IMR-90 (cell line): ENCODE measurements at places on chromosomes 11 and 22. TPM values are rescaled to one million over a fixed set of nuclear protein-coding genes. Genes with fewer than 3 reads are reported as not detected.

DNA sequence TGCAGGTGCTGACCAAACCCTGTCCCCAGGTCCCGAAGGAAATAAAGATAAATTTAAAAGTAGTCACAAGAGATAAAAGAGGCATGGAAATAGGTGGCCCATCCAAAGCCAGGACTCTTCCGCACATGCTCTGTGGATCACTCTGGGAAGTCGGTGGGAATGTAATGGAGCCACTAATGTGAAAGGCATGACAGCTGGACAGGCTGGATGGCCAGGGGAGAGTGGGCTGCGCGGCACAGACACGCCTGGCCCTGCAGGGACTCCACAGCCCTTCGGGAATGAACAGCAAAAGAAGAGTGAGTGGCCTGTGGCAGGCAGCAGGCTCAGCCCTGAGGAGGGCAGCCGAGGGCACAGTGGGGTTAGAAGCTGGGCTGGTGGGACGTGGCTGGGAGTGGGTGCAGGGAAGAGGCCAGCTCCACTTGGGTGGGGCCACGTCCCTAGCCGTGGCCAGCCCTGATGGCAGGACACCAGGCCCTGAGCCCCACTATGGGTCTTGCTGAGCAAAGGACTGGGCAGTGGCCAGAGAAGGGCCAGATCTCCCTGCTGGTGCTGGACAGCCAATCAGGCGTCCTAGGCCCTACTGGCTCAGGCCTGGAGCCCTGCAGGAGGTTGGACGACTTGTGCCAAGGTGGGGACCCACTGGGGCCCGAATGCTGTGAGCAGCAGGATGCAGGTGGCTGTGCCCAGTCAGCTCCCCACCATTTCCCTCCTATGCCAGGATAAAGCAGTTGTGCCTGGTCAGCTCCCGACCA, 31.3 kb upstream of the GNB1L start:
- DNase-seq = no peak

Gene SLC22A9
- not detected in 2 replicates for total RNA-seq

Gene MMP27
- not detected in 2 replicates for total RNA-seq

- no peak for DNase-seq
Observed at GRCh38 chr22:49299821-49300231, 527.8 kb downstream of the BRD1 start.

DNA sequence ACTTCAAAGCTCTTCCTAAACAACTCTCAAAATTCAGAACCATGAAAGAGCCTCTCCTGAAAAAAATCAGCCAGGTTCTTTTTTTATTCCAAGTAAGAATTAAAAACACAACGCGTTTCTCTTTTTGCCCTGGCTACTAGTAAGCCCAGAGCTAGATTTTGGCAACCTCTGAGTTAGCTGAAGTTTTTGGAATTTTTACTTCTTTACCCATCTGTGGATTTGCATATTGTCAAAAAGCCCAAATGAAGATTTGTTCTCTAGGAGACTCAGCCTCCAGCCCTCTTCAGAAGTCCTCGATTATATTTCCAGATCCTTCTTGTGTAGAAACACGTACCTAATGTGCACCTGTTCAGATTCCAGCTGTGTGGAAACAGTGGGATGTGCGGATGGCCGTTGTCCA, 517.9 kb downstream of the TBC1D22A start:
- DNase-seq = no peak

DNA sequence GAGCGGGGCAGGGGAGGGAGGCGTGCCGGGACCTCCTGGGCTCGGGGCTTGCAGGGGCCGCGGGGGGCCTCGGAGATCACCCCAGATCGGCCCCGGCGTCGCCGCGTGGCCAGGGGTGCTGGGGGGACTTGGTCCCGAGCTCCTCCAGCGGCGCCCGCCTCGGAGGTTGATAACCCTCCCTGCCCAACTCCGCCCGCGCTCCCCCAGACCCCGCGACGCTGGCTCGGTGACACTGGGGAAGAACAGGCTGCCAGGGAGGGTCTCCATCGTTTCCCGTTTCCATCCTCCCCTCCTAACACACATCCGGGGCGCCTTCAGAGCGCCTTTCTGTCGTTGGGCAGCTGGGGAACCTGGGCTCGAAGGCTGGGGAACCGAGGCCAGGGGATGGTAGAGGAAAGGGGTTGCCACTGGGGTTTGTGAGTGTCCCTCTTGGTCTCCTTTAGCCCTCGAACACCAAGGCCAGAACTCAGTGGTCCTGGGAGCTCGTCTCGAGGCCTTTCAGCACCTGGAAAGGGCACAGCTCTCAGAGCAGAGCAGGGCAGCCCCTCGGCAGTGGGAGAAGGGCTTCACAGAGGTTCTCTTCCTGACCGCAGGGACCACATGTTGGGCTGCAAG, 431 bp downstream of the SLC37A2 start:
- no peak for DNase-seq

Gene GRIK4
- total RNA-seq = under 0.01 and 0.18 TPM in 2 replicates

GRCh38 chr11:64382586-64382985, 23.6 kb downstream of the RPS6KA4 start:
- DNase-seq = no peak

DNA sequence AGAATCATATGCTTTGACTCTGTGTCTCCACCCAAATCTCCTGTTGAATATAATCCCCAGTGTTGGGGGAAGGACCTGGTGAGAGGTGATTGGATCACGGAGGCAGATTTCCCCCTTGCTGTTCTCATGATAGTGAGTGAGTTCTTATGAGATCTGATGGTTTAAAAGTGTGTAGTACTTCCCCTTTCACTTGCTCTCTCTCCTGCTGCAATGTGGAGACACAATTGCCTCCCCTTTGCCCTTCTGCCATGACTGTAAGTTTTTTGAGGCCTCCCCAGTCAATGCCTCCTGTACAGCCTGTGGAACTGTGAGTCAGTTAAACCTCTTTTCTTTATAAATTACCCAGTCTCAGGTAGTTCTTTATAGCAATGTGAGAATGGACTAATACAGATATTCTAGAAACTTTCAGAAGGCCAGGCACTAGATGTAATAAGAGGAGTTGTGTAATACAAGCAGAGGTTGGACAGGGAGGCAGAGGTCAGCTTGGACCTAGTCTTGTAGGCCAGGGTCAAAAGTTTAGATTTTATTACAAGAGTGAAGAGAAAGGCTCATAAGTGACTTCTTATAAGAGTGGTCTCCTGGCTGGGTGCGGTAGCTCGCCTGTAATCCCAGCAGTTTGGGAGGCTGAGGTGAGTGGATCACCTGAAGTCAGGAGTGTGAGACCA, 9.3 kb upstream of the SERPING1 start:
- no peak for DNase-seq

GRCh38 chr22:20803696-20804324, 29.9 kb downstream of the SERPIND1 start:
- peak; percentile 44 for DNase-seq

GRCh38 chr11:92524542-92524941, 299.9 kb downstream of the FAT3 start:
- DNase-seq = no peak

DNA sequence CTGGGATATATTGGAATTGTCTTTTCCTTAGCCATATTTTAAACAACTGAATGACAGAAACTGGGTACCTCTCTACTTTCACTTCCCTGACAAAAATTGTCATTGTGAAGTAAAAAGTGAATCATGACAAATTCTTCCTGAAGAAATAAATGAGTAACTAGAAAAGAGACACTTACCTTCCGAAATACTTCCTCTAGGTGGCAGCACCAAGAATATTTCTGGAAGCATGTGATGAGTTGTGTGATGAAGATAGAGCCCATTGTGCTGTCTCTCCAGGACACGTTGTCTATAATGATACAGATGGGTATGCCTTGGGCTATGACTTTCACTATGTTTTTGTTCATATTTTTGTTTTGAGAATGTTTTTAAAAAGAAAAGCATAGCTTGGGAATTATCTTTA, 21.5 kb downstream of the CASP4 start:
- peak; percentile 59 for DNase-seq

DNA sequence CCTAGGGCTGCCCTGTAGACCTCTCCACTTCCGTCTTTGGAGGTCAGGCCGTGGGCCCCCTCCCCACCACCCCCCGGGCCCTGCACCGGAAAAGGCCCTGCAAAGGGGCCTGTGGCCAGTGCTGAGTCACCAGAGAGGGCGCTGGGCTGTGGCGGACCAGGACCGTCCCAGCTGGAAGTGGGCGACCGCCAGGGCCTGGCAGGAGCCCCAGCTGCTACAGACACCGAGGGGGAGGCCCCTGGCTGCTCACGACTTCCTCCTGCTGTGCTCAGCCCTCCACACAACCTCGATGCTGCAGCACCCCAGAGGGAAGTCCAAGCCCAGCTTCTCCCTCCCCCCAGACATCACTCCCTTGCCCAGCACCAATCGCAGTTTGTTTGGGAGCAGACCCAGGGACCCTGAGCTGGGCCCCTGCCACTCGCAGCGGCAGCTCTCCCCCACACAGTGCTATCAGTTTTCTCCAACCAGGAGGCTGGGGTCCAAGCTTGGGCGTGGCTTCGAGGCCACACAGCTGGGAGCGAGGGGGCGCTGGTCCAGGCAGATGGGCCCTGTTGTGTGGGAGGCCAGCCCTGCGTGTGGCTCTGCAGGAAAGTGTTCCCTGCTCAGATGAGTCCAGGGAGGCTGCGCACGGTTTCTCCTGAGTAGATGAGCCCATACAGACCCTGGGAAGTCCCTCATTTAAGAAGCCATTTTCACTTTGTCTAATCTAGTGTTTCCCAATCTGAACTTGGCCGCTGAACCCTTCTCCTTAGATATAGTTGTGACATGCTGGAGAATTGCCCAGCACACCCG, 5.6 kb upstream of the SH3BP1 start:
- DNase-seq = peak; percentile 92

Gene ARHGAP20
- 2.5 and 2.8 TPM in 2 replicates for total RNA-seq

GRCh38 chr11:15453211-15453765, 338.6 kb downstream of the INSC start:
- no peak for DNase-seq

Gene ART1
- not detected in 2 replicates for total RNA-seq

DNA sequence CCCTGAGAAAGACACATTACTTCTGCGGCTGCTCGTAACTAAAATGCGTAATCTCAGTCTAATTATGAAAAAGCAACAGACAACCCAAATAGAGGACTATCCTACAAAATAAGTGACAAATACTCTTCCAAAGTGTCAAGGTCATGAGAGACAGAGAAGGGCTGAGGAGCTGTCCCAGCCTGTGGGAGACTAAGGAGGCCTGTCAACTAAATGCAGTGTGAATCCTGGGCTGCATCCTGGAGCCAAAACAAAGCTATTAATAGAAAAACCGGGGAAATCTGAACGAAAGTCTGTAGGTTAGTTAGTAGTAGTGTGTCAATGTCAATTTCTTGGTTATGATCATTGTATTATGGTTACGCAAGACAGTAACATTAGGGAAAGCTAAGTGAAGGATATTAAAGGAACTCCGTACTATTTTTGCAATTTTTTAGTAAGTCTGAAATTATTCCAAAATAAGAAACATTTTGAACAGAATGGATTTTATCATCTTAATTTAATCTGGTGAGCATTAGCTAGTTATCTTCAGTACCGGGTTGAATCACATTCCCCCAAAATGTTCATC, 39.8 kb upstream of the SLC35C1 start:
- DNase-seq = no peak

GRCh38 chr11:71358122-71358728, 90.0 kb downstream of the DHCR7 start:
- DNase-seq = no peak

Gene OR10A2
- not detected in 2 replicates for total RNA-seq

- DNase-seq = no peak
Observed at GRCh38 chr11:1529774-1530173, 42.3 kb downstream of the DUSP8 start.

DNA sequence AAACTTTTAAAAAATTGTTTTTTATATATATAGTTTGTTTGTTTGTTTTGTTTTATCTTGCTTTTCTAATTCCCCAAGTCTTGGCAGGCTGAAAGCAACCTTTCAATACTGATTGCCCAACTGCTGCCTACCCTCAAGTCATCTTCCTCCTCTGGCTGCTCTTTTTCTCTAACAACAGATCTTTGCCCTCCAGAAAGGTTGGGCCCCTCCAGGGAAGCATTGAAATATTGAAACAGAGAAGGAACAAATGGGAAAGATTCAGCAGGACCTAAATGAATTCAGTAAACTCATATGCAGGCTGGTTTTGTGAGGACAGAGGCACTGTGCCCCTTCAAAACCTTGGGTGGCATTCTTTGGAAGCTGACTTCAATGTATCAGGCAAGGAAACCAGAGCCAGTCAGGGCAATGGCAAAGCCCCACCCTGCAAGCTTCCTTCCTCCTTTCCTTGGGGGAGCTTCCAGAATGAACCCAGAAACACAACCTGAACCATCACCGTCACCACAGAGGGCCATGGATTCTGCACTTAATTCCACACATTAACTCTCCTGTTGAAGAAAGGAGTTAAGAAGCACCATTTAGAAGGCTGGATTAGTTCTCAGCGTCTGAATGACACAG, 815 bp upstream of the MS4A6A start:
- DNase-seq = no peak

DNA sequence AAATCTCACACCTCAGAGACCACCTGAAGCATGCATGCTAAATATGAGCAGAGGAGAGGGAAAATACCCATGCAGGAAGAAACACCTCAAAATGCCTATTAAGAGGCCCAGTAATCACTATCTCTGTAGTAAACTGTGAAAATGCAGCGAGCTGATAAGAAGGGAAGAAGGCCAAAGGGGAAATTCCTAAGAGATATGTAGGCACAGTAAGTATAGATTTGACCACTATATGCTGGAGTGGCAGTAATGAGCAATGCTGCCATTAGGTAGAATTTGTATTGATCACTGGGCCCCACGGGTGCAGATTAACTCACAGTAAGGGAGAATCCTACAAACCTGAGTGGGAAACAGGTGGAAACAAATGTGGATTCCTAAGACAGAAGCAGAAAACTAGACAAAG, 1813.1 kb upstream of the RAG2 start:
- no peak for DNase-seq

GRCh38 chr11:57230791-57231538, 6.1 kb downstream of the APLNR start:
- no peak for DNase-seq

DNA sequence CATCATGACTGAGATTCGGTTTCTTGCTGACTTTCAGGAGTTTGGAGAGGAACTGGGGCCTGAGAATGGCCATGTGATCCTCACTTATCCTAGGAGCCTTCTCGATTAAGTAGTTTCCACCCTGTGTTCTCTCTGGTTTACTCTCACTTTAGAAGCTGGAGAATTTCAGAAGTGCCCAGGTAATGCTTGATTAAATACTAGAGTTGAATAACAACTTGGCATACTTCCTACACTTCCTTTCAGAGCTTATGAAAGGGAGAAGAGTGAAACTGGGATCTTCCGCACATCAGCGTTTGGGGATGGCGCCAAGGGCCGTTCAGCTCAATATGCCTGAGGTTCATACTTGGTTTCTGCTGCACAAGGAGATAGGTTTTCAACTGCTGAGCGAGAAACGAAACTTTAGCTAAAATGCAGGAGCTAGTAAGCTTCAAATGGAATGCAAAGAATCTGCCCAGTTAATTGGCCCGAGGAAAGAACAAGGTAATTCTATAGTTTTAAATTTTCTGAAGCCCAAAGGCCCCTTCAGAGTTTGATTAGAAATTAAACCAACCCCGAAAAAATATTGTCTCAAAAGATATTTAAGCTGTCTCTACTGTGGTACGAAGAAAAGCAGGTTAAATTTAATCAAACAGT, 823 bp upstream of the MUC15 start:
- no peak for DNase-seq

DNA sequence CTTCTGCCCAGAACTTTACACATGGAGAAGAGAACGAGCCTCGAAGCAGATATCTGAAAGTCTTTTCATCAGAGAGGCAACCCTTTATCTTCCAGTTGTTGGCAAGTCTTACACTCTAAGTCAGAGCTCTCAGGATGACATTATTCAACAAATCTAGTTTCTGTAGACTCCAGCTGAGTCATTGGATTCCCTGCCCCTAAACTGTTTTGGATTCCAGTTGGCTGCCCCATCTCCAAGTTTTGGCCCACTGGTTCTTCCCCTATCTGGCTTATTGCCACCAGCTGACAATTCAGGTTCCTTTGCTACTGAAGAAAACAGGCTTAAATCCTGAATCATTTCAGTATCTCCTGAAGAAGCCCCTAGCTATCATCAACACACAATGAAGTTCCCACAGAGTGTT, 14.2 kb downstream of the SAAL1 start:
- DNase-seq = peak; percentile 51
